Activated CD4-positive, alpha-beta T cell treated with anti-CD3 and anti-CD28 coated beads, Interleukin-2, amount 10 ng/mL, durations not matched to agents 7 days and 5 days (primary cell): ENCODE measurements at places on chromosomes 4 and X. TPM values are rescaled to one million over a fixed set of nuclear protein-coding genes. Genes with fewer than 3 reads are reported as not detected.

DNA sequence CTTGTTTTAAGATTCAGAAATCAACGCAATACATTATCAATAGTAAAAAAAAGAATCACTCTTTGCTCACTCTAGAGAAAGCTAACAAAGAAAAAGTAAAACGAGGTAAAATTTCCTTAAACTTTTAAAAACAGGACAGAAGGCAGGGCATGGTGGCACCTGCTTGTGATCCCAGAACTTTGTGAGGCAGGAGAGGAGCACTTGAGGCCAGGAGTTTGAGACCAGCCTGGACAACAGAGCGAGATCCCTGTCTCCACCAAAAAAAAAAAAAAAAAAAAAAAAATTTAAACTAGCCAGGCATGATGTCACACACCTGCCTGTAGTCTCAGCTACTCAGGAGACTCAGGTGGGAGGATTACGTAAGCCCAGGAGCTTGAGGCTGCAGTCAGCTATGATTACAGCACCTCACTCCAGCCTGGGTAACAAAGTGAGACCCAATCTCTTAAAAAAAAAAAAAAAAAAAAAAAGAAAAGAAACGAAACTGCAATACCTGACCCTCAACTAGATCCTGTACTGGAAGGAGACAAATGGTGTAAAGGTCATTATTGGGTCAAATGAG is 3.5 kb downstream of the CCNI start:
- DNase-seq, result peak; percentile 15

CACNA1F gene
- total RNA-seq, result 0.33 TPM

GRCh38 chrX:39815631-39816030 is 282.1 kb downstream of the BCOR start:
- DNase-seq, result no peak

DNA sequence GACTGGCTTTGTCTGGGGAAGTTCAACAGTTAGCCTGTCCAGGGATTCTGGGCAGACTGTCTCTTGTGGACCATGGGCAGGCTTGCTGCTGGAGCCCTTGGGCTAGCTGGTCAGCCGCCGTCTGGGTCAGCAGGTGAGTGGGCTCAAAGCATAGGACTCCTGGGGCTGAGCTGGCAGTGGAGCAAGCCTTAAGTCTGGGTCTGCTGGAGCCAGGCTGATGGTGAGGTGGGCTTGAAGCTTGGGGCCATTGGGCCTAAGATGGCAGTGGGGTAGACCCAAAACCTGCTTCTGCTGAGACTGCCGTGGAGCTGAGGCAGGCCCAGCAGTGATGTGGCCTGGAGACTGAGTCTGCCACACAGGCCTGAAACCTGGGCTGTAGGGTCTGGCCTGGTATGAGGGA is 645.1 kb downstream of the RAPGEF2 start:
- no peak for DNase-seq

GRCh38 chr4:124018383-124019317 is 622.1 kb downstream of the SPRY1 start:
- DNase-seq, result peak; percentile 8

- no peak for DNase-seq
These were observed 222.2 kb downstream of the KCNIP4 start for GRCh38 chr4:21726255-21726815.

DNA sequence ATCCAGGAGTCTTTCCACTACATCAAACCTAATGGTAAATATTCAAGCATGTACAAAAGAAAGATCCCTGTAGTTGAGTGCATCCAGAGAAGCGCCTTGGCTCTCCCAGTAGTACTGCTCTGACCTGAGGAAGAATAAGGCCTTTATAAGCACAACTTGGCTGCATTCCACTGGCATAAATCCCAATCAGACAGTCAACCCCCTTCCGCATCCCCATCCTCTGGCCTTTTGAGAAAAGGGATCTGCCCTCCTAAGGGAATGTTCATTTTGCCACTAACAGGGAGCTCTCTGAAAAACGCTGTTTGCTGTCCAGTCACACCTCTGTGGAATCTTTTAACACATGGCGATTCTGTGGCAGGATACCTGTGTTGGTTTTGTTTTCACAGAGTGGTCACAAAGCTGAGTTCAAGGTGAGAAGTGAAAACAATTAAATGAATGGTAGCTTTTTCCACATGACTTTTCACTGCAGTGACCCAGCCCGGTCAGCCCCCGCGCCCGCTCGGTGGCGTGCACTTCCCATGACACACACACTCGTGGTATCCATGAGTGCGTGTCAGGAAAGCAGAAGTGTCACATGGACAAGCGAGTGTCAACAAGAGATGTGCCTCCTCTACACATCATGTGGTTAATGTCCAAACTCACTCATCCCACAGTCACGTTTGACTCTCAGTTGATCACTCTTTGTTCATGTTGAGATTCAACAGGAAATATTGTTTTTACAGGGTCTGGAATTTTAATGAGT is 112.2 kb upstream of the ENPP6 start:
- no peak for DNase-seq
